ENCODE measurements at places on chromosomes 16 and 17.

DNA sequence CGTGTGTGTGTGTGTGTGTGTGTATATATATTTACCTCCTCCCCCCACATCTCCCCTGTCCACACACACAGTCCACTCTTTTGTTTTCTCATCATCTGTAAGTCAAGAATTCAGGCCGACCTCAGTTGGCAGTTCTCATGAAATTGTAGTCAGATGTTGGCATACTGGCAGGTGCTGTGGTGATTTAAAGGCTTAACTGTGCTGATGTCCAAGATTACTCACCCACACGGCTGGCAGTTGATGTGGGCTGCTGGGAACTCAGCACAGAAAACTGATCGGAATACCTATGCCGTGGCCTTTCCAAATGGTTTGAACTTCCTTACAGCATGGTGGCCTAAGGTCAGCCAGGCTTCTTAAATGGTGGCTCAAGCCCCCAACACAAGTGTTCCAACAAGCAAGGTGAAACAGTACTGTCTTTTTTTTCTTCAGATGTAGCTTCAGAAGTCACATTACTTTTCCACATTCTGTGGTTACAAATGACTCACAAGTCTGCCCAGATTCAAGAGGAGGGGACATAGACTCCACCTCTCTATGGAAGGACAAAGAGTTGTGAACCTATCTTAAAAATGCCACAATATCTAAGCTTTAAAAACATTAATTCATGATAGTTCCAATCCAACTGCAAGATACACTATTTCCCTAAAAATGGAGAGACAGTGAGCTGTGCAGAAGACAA, 198.5 kb upstream of the HS3ST4 start:
- no peak for DNase-seq

- no peak for DNase-seq
Observed at GRCh38 chr16:1689853-1690252, 11.8 kb downstream of the JPT2 start.

DNA sequence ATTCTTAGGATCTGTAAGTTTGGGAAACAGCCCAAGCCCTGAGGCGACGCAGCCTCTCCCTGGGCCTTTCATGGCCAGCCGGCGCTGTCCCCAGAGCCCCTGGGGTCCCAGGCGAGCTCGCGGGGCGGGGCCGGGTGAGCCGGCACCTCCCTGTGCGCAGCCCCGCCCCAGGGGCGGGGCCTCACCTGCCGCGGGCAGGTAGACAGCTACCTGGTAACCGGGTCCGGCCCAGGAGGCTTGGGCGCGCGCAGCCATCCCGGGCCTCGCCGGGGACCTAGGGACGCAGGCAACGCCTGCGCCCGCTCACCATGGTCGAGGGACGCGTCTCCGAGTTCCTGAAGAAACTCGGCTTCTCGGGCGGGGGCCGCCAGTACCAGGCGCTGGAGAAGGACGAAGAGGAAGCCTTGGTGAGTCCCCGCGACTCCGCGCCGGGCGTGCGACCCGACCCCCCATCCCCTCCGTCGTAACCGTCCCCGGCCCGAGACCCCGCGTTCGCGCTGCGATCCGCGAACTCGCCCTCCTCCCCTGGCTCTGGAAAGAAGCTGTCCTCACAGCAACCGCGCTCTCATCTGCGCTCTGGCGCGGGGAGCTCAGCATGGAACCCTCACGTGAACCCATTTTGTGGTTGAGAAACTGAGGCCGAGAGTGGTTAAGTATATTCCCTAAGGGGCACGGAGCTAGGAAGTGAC, at the start of gene ATP2C2:
TSS of gene ATP2C2 (plus strand) at position 231 of the 689 bp plus-strand sequence. CDS start at position 309, 78 bp downstream.
- DNase-seq, result no peak

DNA sequence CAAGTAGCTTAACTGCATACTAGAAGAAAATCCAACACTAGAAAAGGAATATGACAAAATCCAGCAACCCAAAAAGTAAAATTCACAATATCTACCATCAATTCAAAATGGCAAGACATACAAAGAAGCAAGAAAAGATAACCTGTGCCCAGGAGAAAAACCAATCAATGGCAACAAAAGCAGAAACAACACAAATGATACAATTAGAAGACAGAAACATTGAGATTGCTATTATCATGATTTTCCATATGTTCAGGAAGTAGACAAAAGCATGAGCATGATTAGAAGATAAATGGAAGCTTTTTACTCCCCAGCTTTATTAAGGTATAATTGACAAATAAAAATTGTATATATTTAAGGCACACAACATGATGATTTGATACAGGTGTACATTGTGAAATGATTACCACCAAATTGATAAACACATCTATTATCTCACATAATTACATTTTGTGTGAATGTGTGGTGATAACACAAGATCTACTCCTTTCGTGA, 117.3 kb downstream of the CA10 start:
- DNase-seq, result no peak

GRCh38 chr17:1344521-1344920, 55.5 kb downstream of the YWHAE start:
- DNase-seq, result no peak

GRCh38 chr17:7405350-7406234, 1.7 kb upstream of the TMEM256 start:
- DNase-seq, result no peak

GRCh38 chr16:82340531-82340930, 170.5 kb upstream of the MPHOSPH6 start:
- DNase-seq, result no peak

- no peak for DNase-seq
Observed at GRCh38 chr16:87240211-87241136, 76.7 kb downstream of the C16orf95 start.

DNA sequence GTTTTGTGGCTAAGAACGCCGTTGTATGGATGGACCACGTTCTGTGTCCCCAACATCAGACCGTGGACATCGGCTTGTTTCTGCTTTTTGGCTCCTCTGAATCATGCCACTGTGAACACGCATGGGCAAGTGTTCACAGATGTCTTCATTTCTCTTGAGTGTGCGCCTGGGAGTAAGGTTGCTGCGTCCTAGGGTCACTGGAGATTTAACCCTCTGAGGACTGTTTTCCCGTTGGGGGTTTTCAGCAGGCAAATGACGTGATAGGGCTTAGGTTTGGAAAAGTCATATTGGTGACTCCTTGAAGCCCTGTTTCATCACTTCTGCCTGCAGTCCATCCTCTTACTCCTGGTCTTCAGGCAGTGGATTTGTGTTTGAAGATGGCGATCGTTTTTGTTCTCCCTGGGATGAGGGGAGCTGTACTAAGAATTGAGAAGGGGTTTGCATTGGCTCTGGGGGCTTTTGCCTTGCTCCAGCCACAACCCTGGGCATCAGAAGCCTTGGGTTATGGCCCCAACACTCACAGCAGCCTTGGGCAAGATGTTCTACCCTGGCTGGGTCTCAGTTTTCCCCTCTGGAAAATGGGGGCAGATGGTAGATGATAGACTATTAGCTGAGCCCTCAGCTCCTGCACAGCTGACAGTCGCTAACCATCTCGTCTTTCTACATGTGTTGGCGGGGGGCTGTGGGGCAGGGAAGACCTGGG, 67.2 kb upstream of the CIBAR2 start:
- no peak for DNase-seq

DNA sequence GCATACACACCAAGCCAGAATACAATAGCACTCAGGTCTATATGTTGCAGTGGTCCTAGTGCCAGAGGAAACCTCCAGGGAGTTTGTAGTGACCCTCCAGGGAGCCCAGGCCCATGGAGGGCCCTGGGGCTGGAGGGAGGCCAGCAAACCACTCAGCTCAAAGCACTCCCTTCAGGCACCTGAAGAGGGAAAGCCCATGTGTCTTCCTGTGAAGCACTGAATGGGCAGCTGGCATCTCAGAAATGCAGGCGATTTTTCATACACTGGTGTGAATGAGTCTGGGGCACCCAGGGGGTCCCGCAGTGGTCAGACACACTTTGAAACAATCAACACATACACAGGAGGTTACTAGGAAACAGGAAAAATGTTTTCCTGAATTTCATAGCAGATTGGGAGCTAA, 12.8 kb downstream of the TBC1D26 start:
- no peak for DNase-seq

DNA sequence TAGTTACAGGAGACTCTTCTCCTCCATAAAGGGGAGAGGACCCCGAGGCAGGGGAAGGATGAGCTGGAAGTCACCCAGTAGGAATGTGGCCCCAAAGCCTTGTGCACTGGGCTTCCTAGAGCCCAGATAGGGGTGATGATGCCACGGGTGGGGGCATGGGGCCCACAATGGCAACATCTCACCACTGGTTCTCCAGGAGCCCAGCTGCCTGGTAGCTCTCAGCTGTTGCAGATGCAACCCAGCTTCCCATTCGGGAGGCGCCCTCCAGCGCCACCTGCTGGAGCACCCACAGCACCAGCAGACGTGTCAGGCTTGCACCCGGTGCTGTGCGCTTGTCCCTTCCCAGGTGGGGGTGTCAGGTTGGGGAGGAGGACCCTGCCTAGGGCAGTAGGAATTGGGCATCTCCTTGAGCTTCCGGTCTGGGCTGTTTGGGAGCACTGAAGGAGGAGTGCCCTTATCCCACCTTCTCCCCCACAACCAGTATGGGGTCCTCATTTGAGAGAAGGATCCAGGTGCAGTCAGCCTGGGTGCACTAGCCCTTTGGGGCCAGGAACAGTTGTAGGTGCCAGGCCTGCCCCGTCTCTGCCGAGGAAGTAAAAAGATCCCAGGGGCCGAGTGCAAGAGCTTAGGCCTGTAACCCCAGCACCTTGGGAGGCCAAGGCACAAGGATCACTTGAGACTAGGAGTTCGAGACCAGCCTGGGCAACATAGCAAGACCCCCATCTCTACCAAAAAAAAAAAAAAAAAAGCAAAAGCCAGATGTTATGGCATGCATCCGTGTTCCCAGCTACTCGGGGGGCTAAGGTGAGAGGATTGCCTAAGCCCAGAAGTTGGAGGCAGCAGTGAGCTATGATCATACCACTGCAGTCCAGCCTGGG, 14.4 kb downstream of the CDIPT start:
- DNase-seq, result no peak

DNA sequence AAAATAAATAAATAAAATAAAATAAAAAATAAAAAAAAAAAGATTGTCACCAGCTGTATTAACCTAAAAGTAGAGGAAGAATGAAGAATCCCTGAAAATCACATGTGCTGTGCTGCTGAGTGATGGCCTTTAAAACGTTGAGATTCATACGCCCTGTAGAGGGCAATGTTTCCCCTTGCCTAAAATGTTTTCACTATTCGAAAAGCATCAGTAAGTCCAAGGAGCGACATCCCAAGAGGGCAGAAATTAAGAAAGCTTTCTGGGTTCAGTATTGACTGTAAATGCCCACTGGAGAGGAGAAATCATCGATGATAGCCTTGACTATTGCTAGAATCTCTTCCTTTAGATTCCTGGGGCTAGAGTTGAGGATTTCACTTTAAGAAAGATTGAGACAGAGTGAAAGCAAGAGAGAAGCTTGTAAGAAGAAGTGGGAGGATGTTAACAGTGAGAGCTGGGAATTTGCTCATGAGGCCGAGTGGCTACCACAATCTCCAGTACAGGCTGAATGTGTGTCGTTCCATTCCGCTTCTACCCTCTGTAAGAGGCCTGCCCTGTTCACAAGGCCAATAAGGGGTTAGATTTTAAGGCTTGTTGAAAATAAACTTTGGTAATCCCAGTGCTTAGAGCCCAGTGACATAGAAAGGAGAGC, 170.8 kb upstream of the FAM20A start:
- no peak for DNase-seq

DNA sequence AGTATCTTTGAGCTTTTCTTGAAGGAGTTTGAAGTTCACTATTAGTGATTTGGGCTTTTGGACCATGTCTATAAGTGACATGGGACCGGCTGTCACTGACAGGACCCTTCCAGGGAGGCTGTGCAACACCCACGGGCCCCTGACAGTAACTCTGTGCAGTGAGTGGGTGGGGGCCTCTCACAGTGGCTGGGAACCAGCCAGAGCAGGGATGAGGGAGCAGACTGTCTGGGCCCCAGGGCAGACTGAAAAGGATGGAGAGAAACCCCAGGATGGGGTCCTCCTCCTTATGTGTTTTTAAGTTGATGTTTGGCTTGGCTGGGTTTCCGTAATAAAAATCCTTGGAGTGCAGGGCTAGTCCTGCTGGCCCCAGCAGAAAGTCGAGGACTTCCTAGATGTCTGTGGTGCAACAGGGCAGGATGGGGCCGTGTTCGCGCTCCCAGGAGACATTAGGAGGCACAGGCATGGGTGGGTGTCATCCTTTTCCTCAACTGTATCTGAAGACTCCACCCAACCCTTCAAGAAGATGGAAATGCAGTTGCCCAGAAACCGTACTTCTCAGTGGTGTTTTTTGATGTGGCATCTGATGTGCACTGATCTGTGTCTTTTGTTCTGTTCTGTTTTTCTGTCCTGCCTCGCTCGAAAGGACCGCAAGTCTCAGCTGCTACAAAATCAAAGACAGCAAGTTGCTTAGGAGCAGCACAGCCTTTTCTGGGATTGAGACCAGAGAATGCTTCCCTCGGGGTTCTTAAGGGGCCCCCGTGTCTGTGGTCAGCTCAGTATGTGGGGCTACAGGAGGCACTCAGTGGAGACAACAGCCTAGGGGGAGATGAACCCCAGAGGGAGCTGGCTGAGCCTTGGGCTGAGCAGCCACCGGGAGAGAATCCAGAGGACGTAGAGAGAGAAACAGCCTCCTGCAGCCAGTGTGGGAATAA, 24.2 kb downstream of the PLD6 start:
- no peak for DNase-seq

- no peak for DNase-seq
Observed at GRCh38 chr17:64200080-64201032, 62.7 kb downstream of the TEX2 start.

GRCh38 chr17:38353086-38353604, 1.5 kb downstream of the SOCS7 start:
- DNase-seq, result no peak

- DNase-seq, result no peak
Observed at GRCh38 chr17:58204796-58205195, 12.3 kb downstream of the EPX start.

DNA sequence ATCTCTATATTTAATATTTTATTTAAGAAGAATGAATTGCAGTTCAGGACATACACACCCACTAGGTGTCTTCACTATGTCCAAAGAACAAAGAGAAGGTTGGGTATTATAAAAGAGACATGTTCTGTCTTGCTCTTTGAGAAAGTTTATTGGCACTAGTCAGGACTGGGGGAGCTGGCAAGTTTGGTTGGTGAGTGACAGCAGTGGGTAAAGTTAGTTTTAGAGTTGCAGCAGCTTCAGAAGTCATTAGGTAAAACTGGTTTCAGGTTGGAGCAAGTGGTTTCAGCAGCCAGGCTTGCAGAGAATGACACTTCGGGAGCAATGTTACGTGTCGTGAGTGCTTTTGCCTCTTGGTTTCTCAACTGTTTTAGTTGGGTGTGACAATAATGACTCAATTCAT, 142.2 kb upstream of the HS3ST3A1 start:
- no peak for DNase-seq

DNA sequence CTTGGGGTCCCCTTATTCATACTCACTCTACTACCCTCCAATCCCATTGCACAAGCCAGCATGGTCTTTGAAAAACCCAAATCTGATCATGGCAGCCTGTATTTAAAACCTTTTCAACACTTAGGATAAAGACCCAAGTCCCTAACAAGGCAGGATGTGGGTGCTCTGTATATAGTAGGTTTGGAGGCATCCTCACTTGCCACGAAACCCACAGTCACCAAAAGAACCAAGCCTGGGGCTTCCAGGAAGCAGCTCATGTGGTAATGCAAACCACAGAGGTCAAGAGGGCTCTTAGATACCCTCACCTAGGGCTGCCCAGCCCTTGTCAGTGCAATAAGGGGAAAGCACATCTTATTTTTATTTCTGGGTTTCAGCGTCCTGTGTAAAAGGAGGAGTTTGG, 218.6 kb upstream of the ASIC2 start:
- DNase-seq, result no peak

- no peak for DNase-seq
Observed at GRCh38 chr17:9522074-9522473, 53.5 kb downstream of the STX8 start.

- DNase-seq, result no peak
Observed at GRCh38 chr16:60225541-60225940, 1491.4 kb upstream of the GOT2 start.

Measured in left renal cortex interstitium (tissue), 4 donors.